Right hindlimb (tissue), 1 donor: ENCODE measurements at places on chromosomes 12 and 14.

DNA sequence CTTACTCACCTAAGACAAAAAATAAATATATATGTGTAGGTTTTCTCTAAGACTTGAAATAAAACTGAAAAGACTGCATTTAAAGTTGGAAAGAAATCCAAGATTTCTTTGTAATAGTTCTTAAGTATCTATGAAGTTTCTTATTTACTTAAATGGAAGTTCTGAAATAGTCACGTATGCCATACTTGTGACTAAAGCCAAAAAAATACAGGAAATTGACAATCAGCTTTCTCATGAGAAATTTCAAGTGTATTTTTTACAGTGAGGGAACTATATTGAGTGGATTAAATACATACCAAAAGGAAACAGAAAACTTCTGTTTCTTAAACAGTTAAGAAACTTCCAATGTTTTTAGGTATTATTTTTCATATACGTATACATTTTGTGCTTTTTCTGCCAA lies 188.1 kb downstream of the DPY19L2 start:
- DNase-seq, result no peak

DNA sequence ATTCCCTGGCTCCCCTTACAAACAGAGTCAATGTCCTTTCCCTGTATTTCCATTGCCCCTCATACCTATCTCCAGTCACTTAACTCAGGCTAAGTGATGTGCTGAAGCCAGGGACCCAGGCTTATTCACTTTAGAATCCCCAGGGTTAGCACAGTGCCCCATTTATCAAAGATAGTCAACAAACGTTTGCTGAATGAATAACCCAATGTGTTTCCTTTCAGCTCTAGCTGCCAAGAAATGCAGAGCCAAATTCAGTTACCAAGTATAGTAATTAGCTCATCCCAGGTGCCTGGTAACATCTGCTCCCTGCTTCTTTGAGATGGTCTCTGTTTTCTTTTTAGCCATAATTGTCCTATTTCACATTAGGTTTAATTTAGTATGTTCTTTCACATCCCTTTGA lies 189.5 kb downstream of the PHLDA1 start:
- DNase-seq, result no peak

DNA sequence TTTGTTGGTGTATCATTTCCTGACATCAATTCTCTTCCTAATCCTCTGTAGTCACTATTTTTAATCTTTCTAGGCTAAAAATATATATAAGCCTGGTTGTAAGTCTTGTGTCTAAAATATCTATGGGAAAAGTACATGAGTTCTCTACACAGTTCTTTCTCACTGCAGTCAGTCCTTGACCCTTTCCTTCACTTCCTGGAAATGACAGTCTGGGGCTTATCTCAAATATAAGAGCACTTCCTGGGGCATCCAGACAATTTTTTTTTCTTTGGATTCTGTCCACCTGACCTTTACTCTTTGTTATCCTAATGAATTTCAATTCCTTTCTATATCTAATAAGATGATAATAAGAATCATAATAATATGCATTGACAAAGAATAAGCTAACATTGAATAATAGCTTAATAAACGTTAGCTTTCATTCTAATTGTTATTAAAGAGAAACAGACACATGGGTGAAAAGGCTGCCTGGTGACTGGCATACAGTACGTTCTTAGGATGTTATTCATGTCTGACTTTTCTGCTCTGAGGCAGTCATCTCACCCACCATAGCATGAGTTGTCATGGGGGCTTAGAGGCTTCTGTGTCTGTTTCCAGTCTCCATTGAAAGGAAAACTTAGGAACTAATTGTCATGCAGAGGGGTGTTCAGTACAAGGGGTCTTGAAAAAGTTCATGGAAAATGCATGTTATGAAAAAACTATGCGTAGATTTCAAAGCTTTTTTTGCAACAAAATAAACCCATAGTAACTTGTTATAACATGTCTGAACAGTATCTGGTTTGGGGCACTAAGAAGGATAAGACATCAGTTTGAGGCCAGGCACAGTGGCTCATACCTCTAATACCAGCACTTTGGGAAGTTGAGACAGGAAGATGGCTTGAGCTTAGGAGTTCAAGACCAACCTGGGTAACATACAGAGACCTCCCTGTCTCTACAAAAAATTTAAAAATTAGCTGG lies 66.2 kb upstream of the DNM1L start:
- no peak for DNase-seq

GRCh38 chr14:100750762-100751699 lies 24.3 kb downstream of the DLK1 start:
- DNase-seq, result no peak

- DNase-seq, result no peak
Measured at GRCh38 chr14:32728976-32729375, 209.7 kb upstream of the NPAS3 start.

- DNase-seq, result no peak
Measured at GRCh38 chr12:92049403-92049802, 96.2 kb downstream of the BTG1 start.

GRCh38 chr14:63647696-63648410 lies 6.2 kb upstream of the WDR89 start:
- no peak for DNase-seq

DNA sequence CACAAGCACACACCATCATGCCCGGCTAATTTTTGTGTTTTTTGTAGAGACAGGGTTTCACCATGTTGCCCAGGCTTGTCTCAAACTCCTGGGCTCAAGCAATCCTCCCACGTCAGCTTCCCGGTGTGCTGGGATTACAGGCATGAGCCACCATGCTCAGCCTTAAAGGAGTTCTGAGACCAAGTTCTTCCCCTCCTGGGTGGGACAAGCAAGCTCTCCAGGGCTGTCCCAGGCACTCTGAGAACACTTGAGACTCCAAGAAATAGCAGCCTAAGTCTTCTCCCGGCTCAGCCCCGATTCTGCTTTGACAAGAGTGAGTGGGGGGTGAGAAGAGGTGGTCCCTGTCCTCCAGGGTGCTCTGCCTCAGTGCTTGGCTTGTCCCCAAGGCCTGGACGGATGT lies 86.4 kb downstream of the STAB2 start:
- no peak for DNase-seq

DNA sequence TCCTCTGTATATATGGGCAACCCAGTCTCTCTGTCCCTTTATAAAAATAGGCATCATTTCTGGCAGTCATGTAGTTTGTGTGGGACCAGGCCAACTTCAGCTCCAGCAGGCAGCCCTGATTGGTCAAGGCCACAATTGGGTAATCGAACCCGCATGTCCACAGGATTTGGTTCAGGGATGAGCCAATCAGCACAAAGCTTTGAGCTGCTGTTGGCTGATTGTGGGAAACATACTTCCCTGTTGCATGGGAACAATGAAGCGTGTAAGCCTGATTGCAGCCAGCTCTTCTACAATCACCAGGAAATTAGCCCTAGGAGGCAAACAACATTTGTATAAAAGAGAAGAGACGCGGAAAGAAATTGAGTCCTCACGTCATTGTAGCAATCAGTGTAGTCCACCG lies 328.6 kb downstream of the PCNX1 start:
- DNase-seq, result peak; percentile 39

- peak; percentile 43 for DNase-seq
Measured at GRCh38 chr14:104686624-104687517, 2.5 kb upstream of the INF2 start.

DNA sequence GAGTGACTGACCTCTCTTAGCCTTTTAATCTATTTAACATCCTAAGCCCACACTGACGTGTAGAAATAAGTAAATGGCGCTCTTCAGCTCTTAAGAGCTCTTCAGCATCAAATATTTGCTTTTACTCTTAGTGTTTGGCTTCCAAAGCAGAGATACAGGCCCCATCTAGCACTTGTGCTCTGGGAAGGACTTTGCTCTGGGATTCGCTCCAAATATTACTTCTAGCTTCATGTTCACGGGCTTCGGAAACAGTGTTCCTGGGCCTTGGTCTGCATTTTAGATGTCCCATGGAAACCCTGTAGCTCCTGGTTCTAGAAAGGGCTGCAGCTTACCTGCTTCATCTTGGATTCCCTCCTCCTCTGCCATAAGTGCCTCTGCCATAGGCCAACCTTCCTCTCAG lies 2.7 kb upstream of the NKX2-8 start:
- DNase-seq, result no peak

DNA sequence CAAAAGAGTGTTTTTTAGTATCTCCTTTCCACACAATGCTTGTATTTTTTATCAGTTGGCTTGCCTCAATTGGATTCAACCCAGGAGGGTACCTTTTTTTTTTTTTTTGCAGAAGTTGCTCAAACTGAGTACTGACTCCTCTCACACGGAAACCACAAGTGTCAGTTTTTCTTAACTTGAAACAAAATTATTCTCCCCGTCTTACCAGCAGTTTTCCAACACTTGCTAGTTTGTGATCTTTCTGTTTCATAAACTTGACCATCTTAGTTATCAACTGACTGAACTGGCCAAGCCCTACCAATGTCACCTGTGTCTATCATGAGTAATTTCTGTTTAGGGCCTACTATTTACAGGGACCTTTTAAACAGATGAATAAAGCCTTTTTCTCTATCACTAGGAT lies 34.1 kb upstream of the ITPR2 start:
- DNase-seq, result no peak

DNA sequence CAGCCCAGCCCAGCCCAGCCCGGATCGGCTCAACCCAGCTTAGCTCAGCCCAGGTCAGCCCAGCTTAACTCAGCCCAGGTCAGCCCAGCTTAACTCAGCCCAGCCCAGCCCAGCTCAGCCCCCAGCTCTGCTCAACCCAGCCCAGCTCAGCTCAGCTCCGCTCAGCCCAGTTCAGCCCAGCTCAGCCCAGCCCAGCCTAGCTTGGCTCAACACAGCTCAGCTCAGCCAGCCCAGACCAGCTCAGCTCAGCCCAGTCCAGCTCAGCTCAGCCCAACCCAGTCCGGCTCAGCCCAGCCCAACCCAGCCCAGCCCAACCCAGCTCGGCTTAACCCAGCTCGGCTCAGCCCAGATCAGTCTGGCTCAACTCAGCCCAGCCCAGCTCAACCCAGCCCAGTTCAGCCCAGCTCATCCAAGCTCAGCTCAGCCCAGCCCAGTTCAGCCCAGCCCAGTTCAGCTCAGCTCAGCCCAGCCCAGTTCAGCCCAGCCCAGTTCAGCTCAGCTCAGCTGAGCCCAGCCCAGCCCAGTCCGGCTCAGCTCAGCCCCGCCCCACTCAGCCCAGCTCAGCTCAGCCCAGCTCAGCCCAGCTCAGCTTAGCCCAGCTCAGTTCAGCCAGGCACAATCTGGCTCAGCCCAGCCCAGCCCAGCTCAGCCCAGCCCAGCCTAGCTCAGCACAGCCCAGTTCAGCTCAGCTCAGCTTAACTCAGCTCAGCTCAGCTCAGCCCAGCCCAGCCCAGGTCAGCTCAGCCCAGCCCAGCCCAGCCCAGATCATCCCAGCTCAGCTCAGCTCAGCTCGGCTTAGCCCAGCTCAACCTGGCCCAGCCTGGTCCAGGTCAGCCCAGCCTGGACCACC lies 331.7 kb downstream of the TMEM121 start:
- no peak for DNase-seq

- no peak for DNase-seq
Measured at GRCh38 chr12:77087427-77087826, 22.1 kb upstream of the E2F7 start.

- no peak for DNase-seq
Measured at GRCh38 chr14:61526405-61527312, 168.7 kb upstream of the HIF1A start.

DNA sequence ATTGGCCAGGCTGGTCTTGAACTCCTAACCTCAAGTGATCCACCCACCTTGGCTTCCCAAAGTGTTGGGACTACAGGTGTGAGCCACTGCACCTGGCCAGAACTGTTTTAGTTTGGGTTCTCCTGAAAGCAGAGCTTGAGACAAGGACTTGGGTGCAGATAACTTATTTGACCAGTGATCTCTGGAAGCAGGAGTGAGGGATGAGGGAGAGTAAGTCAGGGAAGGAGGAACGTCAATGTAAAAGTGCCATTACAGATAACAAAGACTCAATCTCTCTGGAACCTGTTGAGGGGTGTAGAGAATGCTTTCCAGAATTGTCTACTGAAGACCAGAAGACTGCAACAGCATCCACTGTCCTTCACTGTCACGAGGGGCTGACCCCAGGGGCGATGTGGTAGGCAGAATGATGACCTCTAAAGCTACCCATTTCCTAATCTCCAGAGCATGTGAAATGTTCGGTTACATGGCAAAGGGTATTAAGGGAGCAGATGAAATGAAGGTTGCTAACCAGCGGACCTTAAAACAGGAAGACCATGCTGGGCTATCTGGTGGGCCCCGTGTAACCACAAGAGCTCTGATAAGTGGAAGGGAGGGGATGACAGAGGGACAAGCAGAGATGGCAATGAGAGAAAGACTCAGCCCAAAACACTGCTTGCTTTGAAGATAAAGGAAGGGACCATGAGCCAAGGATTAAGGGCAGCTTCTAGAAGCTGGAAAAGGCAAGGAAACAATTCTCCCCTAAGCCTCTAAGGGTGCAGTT lies 207.8 kb downstream of the RBM19 start:
- no peak for DNase-seq

DNA sequence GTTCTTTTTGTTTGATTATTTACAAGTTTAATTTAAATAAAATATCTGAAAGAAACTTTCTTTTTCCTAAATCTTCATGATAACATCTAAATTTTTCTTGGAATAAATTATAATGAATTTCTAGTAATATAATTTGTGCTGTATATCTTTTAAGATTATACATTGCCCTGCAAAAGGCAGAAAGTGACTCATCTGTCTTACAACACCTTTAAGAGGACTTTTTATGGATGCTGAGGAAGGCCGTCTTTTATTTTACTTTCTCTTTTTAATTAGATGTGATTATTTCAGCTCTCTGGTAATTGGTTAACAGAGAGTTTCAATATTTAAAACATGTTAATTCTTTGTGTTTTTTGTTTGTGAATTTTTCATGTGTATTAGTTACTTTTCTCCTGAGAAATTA lies 598.4 kb downstream of the RPL10L start:
- no peak for DNase-seq

DNA sequence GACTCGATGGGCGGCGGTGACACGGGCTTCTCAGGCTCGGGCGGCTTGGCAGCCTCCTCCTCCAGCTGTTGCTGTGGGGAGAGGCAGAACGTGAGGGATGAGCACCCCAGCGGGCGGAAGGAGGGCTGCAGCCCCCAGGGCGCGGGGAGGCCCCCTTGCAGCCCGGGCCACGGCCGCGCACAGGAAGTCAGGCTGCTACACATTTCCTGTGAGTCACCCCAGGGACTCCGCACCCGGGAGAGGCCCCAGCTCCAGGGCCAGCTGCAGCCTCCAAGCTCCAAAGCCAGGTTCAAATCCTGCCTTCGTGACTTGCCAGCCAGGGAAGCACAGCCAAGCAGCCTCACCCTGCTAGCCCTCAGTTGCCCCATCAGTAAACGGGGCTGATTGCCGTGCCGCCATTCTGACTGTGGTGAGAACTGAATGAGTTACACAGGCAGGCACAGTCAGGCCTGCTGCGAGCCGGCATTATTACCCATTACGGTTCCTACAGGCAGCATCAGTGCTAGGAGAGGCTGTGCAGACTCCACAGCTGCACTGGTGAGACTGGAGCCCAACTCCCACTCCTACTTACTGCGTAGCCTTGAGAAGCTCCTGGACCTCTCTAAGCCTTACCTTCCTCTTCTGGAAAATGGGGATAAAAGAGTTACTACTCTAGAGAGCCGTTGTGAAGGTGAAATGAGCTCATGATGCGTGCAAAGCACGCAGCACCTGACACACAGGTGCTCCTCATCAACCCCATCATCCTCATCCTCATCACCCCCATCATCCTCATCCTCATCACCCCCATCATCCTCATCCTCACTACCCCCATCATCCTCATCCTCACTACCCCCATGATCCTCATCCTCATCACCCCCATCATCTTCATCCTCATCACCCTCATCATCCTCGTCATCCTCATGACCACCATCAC lies 100.9 kb downstream of the NCOR2 start:
- peak; percentile 73 for DNase-seq
